ENCODE measurements at places on chromosomes 13 and 19. TPM values are rescaled to one million over a fixed set of nuclear protein-coding genes. Genes with fewer than 3 reads are reported as not detected.
A peak's percentile ranks its signal among the peaks of the same experiment; 100 is the strongest.

GRCh38 chr19:55613930-55614710 is 8.7 kb downstream of the ZNF865 start:
- H3K27ac ChIP-seq = no peak overlapping the region
- peaks cover 2% of the 10 kb centered on the region for H3K36me3 ChIP-seq
- H3K4me1 ChIP-seq = peaks cover 10% of the 10 kb centered on the region
- no peaks in the 10 kb centered on the region for H3K27me3 ChIP-seq
- no peak for DNase-seq

GRCh38 chr13:100304229-100304628 is 215.3 kb downstream of the PCCA start:
- no peak for DNase-seq
- H3K4me3 ChIP-seq = no peak overlapping the region
- no peak overlapping the region for H3K27ac ChIP-seq
- no peaks in the 10 kb centered on the region for H3K4me1 ChIP-seq
- no peaks in the 10 kb centered on the region for H3K27me3 ChIP-seq

DNA sequence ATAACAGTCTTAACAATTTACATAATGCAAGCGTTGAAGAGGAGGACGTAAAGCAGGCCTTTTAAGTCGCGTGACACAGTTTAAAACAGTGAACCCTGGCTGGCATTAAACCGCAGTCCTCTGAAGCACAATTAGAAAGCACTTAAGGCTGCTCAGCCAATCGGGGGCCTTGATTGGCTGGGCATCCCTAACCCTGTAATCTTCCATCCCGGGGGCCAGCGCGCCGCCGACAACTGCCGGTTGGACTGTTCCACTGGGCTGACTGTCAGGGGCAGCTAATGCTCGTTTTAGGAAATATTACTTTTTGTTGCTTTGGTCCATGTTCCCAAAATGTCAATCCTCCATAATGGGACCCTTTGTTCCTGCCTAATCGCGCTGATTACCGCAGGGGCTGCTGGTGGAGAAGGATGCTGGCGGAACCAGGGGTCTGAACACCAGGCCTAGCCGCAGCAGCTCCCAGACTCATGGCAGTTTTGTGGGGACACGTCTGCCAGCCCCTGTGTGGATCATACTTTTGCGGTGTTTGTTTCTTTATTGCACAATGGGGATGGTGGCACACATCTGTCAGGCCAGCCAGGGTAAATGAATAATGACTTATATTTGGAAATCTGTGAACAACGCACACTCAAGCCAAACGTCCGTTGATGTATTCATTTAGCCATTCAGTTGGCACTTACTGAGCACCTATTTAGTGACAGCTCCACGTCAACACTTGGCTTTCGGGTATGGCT is 127.1 kb upstream of the SPACA7 start:
- H3K27ac ChIP-seq = no peak overlapping the region
- no peaks in the 10 kb centered on the region for H3K36me3 ChIP-seq
- H3K4me1 ChIP-seq = no peaks in the 10 kb centered on the region
- H3K4me3 ChIP-seq = no peak overlapping the region
- DNase-seq = no peak

GRCh38 chr19:399370-399769 is 9.6 kb downstream of the C2CD4C start:
- H3K36me3 ChIP-seq = no peaks in the 10 kb centered on the region
- H3K4me1 ChIP-seq = no peaks in the 10 kb centered on the region
- peaks cover 4% of the 10 kb centered on the region for H3K27me3 ChIP-seq
- H3K27ac ChIP-seq = no peak overlapping the region

GRCh38 chr19:14028901-14029300 is 953 bp downstream of the RLN3 start:
- no peak for DNase-seq
- H3K4me1 ChIP-seq = peaks cover 15% of the 10 kb centered on the region
- no peak overlapping the region for H3K27ac ChIP-seq
- H3K4me3 ChIP-seq = no peak overlapping the region
- H3K27me3 ChIP-seq = no peaks in the 10 kb centered on the region

The PLVAP gene
- total RNA-seq = 37.9 TPM

The CYP2S1 gene
- total RNA-seq = 6.7 TPM

- peaks cover 42% of the 10 kb centered on the region for H3K27me3 ChIP-seq
- no peaks in the 10 kb centered on the region for H3K36me3 ChIP-seq
- no peak overlapping the region for H3K4me3 ChIP-seq
- peaks cover 44% of the 10 kb centered on the region for H3K4me1 ChIP-seq
Measured at GRCh38 chr19:1066251-1066747, 668 bp upstream of the ARHGAP45 start.

- H3K27ac ChIP-seq = peak overlapping the region; percentile 91
- H3K27me3 ChIP-seq = no peaks in the 10 kb centered on the region
- H3K36me3 ChIP-seq = no peaks in the 10 kb centered on the region
- peak; percentile 94 for DNase-seq
Measured at GRCh38 chr13:48976576-48977285, 1.0 kb downstream of the FNDC3A start.

The ZNF865 gene
- 14.8 TPM for total RNA-seq

DNA sequence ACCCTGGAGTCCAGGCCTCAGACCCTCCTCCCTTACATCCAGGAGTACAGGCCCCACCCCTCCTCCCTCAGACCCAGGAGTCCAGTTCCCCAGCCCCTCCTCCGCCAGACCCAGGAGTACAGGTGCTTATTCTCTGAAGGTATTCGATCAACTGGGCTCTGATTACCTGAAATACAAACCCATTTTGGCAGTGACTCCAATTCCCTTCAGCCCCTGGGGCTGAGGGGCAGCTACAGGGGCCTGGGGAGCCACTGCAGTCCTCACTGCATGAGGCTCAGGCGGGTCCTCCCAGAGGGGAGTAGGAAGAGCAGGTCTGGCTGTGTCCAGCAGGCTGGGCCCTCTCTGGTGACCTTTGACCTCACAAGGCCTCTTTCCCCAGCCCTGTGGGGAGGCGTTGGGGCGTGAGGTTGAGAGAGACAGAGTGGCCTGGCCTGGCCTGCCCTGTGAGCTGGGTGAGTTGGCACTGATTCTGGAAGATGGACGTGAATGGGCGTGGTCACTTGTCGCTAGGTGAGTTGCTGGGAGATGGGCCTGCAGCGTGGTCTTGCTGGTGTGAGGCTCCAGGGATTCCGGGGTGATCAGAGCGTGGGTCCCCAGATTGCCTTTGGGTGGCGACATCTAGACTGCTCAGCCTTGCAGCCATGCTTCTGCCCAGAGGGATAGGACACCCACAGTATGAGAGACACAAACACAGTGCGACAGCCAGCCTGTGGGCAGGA is 3.1 kb downstream of the BCAT2 start:
- peaks cover 53% of the 10 kb centered on the region for H3K4me1 ChIP-seq
- no peaks in the 10 kb centered on the region for H3K27me3 ChIP-seq
- no peak overlapping the region for H3K27ac ChIP-seq
- H3K4me3 ChIP-seq = no peak overlapping the region
- no peak for DNase-seq

- no peak overlapping the region for H3K4me3 ChIP-seq
- no peak for DNase-seq
- no peaks in the 10 kb centered on the region for H3K36me3 ChIP-seq
- H3K27ac ChIP-seq = no peak overlapping the region
Measured at GRCh38 chr13:110161112-110161882, 145.7 kb downstream of the COL4A1 start.
